Iris pigment epithelial cell (primary cell): ENCODE measurements at places on chromosomes 7 and 10.

DNA sequence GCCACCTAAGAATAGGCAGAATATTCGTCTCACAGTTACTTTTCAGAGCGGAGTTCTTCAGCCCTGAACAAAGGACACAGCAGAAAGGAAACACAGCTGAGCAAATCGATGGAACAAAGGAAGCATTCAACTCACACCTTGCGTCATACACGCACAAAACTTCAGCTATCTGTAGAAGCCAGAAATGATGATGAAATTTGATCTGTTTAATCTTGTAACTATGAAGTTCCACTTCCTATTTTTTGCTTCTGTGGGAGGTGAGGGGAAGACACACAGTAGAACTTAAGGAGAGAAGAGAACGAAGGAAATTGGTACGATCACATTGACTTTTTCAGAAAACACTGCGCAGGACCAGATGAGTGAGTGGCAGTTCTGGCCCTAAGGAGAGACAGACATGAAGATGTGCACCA, 26.2 kb downstream of the FAM171A1 start:
- peak; percentile 87 for DNase-seq

GRCh38 chr7:29319719-29320521, 125.3 kb downstream of the CHN2 start:
- no peak for DNase-seq

DNA sequence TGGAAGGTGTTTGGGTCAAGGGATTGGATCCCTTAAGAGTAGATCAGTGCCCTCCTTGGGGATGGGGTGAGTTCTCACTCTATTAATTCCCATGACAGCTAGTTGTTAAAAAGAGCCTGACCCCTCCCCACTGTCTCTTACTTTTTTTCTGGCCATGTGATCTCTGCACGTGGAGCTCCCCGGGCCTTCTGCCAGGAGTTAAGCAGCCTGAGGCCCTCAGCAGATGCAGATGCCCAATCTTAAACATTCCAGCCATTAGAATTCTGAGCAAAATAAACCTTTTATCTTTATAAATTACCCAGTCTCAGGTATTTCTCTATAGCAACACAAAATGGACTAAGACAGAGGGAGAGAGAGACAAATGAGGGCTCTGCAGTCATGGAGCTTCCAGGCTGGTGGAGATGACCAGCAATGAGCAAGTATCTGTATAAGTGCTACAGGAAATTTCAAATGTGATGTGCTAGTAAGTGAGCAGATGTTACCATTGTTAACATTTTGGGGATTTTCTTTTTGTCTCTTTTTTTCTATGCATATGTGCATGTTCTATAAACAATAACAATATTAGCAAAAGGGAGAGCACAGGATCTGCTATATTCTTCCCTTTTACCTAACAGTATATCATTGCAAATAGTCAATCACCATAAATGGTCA, 26.7 kb downstream of the PLPP4 start:
- DNase-seq = no peak

DNA sequence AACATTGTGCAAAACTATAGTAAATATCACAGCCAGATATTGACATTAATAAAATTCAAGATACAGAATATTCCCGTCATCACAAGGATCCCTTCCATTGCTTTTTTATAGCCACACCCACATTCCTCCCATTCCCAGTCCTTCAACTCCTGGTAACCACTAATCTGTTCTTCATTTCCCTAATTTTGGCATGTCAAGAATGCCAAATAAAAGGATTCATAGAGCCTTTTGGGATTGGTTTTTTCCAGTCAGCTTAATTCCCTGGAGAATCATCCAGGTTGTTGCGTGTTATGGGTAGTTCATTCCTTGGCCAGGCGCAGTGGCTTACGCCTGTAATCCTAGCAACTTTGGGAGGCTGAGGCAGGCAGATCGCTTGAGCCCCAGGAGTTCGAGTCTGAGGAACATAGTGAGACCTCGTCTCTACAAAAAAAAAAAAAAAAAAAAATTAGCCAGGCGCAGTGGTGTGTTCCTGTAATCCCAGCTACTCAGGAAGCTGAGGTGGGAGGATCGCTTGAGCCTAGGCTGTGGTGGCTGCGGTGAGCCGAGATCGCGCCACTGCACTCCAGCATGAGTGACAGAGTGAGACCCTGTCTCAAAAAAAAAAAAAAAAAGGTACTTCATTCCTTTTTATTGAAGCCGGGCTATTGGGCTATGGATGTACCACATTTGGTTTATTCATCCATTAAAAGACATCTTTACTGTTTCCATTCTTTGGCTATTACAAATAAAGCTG, 2.7 kb downstream of the OGDH start:
- peak; percentile 3 for DNase-seq

- DNase-seq = no peak
These were observed 314.6 kb downstream of the TNS3 start for GRCh38 chr7:47267346-47267745.

- DNase-seq = no peak
These were observed 41.7 kb downstream of the REEP3 start for GRCh38 chr10:63562857-63563256.

GRCh38 chr7:35576031-35576573, 118.8 kb downstream of the HERPUD2 start:
- no peak for DNase-seq

DNA sequence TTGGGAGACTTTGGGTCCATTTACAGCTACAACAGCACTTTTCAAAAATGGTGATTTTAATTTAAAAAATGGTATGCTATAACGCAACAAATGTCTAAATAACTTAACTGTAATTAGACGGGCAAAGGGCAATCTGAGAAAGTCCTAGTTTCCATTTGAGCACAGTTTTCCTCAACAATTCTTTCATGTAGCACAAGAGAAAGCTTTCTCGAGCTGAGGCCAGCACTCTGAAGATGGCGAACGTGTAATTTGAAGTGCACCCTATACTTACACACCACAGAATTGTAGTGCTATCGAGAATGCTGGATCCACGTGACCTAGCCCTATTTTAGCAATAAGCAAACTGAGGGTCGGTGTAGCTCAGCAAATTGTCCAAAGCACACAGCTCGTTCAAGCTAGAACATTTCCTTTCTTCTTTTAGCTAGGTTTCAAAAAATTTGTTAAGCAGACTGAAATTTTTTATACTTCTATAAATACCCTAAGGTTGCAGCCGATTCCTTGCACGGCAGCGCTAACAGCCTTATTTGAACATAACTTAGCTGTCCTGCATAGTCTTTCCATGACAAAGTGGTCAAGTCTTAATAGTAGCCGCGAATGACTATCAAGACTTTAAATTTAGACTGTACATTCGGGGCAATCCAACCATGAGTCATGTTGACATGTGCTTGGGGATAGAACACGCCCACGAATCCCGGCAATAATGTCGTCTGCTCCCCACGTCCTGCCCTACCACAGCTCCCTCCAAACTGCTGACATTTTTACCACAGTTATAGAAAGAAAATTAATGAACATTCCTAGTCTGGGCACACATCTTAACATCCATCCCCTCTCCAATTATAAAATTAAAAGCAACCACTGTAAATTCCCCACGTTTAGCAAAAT, 10.0 kb downstream of the KLF6 start:
- peak; percentile 90 for DNase-seq

DNA sequence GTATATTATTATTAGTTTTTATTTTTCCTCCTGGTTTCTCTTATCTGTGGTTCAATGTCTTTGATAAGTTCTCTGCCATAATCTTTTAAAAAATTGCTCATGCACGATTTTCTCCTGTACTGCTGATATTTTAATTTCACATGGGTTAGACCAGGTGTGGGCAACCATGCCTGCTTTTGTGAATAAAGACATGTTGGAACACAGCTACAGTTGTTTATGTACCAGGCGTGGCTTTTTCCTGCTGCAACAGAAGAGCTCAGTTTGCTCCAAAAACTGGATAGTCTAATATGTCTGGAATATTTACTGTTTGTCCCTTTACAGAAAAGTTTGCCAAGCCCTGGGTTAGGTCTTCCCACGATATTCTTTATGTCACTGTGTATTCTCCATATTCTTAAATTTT, 105.2 kb downstream of the VWC2 start:
- DNase-seq = no peak

DNA sequence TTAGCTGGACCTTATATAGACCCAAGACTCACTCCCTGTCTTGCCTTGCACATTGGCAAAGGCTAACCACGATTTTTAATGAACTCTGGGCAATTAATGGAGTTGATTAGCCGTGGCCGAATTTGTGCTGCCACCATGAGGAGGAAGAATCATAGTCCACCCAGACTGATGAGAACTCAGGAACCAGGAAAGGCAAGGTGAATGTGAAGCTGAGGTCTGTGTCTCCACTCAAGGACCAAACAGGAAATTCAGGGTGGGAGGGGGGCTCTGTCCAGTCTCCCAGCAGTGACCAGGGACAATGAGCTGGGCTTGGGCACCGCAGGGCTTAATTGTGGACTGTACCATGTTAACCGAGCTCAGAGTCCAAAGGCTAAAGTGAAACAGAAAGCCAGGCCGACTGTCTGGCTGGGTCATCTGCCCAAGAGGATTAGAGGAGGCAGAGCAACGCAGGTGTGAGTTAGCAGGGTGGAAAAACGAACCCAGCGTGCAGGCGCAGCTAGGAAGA, 127.0 kb upstream of the JCAD start:
- peak; percentile 54 for DNase-seq

- no peak for DNase-seq
These were observed 32.6 kb downstream of the NEUROD6 start for GRCh38 chr7:31307972-31308371.

DNA sequence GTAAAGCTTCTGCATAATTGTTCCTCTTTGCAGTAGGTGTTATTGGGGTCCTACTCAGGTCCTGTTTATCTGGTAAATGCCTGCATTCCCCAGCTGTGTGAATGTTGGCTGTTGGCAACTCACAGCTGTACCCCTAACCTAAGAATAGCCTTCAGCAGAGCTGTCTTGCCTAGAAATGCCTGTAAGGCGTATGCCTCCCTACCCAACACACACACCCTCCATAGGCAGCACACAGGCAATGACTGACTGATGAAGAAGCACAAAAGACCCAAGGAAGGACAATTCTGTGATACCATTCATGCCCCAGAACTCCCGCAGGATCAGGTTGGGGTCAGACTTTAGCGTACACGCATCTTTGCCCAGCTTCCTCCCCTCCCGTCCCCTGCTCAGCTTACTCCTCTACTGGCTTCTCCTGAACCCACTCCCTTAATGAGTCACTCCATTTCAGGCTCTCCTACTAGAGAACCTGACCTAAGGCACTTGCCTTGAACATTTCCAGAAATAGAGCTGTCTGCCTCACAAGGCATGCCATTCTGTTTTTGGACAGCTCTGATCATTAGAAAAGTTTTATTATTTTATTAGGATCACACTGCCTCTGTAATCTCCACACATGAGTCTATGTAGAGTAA, 99.2 kb upstream of the PIK3CG start:
- no peak for DNase-seq

GRCh38 chr7:25707768-25708620, 444.0 kb upstream of the NFE2L3 start:
- no peak for DNase-seq

DNA sequence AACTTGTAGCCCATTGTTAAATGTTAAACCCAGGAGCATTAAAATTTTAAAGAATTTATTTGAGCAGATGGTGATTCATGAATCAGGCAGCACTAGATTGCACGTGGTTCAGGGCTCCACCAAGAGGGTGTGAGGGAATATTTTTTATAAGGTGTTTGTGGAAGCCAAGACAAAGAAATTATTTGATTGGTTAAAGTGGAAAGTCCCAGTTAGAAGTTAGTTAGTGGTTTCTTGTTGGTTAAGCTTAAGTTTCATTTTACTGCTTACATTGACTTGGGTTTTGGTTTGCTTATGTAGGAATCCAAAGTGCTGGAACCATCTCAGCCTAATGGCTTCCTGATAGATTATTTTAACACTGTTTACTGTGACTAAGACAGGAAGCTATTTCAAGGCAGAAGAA, 906.2 kb downstream of the LRMDA start:
- peak; percentile 73 for DNase-seq

DNA sequence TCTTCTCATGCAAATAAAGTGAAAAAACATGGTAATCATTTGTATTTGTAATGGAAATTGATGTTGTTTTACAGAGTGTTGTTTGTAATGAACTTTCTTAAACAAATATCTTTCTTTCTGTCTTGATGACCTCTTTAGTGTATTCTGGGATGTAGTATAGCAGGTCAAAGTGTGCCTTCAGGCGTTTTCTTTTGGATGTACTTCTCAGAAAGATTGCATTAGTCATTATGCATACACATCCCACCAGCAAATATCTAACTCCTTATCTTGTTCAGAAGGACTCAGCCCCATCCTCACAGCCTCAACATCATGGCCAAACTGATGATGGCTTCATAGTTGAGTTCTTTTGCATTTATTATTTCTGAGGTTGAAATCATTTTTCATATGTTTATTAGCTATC, 124.7 kb downstream of the LRRC18 start:
- no peak for DNase-seq

- no peak for DNase-seq
These were observed 68.3 kb downstream of the DNAH11 start for GRCh38 chr7:21611129-21611528.

DNA sequence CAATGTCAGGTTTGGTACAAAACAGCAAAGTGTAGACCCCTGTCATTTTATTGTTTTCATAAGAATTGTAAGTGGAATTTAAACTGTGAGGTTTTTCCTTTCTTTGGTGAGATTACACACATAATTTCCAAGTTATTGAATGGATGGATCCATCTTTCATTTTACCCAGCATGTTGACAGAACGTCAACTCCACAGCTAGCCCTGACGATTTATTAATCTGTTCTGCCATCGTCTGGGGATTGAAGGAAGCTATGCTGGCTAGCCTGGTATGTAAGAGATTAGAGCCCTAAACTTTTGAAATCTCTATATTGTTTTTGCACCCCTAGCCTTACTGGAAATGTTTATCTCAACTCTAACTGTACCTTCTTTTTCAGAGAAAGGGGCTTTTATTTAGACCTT, 8.6 kb downstream of the WNT16 start:
- peak; percentile 50 for DNase-seq
